ENCODE measurements at places on chromosomes 1 and 21.

DNA sequence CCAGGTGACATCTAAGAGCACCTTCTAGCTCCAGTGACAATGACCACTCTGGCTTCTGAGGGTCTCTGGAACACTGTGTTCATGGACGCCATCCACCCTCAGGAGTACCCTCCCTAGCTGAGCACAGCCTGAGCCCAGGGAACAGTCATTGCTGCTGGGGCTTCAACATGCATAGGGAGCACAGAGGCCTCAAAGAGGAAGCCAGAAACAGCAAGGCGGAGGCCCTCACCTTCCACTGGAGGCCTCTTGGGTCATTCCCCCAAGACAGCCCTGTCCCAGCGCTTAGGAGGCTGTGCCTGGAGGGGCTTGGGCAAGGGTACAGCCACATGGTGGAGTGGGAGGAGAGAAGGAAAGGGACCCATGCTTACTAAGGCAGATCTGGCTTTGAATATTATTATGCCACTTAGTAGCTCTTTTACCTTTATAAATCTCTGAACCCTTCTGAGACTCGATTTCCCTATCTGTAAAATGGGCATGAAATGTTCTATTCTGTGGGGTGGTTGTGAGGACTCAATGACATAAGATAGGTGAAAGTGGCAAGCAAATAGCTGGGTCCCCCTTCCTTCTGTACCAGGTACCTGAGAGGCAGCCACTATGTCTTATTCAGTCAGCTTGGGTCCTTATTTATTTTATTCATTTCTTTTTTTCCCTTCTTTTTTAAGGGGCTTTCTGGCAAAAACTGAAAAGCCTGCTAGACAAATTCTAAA, 32.8 kb downstream of the PTAFR start:
- DNase-seq, result no peak

DNA sequence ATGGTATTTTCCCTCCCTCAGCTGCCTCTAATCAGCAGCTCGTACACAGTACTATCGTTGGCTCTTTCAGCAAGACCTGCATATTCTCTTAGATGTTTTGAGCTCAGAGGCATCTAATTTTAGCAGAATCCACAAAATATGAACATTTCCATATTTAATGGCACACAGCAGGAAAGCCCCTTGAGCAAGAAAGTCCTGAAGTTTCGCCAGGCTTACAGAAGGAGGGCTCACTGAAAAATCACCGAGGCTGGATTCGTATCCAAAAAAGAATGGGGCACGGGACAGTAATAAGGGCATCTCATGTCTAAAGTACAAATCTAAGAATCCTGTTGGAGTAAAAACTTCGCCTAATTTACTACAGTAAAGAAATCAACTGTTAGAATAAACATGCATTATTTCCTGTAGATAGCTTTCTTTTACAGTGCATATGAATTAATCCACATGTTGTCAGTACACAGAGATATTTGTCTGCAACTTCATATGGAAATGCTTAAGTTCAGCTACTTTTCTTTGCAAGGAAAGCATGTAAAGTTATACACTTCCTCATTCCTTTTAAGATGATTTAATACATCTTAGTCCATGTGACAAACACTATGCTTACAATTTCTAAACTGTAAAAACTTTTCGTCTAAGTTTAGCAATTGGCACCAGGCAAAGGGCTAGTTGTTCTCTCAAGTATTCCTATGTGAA, 1205.3 kb upstream of the ADGRL4 start:
- DNase-seq, result no peak

DNA sequence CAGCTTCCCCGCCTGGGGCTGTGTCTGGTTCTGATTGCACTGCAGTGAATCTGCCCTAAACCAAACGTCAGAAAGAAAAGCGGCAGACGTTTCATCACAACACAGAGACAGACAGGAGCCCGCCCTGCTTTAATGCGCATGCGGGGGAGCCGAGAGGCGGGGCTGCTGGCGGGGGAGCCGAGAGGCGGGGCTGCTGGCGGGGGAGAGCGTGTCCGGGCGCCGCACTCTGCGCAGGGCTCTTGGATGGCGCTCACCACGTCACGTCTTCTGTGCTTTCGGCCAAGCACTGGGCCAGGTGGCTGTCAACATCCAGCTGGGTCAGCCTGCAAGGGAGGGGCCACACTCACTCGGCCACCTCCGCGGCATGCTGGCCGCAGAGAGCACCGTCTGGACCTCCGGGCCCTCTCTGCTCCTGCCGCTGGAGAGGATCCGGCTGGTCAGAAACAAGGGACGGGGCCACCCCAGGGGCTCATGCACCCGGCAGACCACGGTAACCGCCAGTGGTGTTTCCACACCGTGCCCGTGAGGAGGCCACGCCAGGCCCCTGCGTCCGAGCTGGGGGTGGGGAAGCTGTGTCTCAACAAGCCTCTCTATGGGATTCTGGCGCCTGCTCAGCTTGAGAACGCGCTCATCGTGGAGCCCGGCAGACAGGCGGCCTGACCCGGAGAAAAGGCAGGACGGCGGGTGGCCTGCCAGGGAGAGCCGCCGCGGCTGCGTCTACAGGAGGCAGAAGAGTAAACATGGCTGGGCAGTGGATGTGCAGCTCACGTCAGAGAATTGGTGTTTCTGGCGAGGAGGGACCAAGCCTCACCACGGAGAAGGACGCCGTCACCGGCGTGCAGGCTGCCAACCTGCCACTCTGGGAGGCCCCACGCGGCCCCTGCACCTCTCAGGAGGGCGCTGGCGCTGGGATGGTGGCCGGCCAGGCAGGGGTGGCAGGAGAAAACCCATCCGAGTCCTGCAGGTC, 4.8 kb downstream of the FAAP20 start:
- peak; percentile 92 for DNase-seq

- no peak for DNase-seq
Observed at GRCh38 chr21:16367079-16367478, 637.3 kb downstream of the USP25 start.

DNA sequence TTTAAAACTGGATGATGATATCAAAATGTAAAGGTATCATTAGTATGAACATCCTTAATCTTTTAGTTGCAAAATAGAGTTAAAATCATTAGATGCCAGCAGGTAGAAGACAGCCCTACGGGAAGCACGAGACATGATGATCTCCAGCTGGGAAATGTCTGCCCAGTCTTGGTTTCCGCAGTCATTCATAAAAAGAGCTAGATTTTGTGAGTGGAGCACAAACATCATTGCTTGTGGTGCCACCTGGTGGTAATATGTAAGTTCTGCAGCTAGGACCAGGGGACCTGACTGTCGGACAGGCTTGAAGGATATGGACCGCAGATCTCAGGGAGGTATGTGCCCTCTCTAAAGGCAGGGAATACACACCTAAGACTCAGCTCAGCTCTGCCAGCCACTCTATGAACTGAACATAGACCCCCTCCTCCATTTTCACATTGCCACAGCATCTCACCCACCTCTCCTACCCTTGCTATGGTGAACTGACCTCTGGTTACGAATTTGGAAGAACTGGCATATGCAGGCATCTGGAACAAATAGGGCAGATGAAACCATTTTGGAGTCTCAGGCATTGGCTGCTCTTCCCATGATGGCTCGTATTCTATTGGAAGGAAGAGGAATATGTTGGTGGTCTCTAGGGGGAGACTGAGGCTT, 9.2 kb downstream of the FCMR start:
- DNase-seq, result peak; percentile 74

All from SW480 (cell line).